NCI-H2081 (cell line): ENCODE measurements at places on chromosomes 12 and 14.

DNA sequence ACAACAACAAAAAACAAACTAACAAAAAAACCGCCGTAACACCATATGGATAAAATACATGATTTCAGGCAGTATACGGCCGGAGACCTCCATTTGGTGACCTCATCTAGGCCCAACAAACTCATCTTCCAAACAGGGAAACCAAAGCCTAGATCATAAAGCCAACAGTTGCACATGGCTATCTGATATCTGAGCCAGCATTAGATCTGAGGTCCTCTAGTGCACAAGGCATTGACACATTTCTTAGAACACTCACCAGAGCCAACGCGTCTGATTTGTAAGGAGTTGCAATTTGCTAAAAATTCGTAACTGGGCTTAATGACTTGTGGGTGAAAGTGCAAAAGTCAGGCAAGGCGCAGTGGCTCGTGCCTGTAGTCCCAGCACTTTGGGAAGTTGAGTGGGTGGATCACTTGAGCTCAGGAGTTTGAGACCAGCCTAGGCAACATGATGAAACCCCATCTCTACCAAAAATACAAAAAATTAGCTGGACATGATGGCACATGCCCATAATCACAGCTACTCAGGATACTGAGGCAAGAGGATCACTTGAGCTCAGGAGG, 42.0 kb upstream of the NUDT4 start:
- DNase-seq: no peak

GRCh38 chr12:67593461-67594330, 54.8 kb upstream of the DYRK2 start:
- no peak for DNase-seq

DNA sequence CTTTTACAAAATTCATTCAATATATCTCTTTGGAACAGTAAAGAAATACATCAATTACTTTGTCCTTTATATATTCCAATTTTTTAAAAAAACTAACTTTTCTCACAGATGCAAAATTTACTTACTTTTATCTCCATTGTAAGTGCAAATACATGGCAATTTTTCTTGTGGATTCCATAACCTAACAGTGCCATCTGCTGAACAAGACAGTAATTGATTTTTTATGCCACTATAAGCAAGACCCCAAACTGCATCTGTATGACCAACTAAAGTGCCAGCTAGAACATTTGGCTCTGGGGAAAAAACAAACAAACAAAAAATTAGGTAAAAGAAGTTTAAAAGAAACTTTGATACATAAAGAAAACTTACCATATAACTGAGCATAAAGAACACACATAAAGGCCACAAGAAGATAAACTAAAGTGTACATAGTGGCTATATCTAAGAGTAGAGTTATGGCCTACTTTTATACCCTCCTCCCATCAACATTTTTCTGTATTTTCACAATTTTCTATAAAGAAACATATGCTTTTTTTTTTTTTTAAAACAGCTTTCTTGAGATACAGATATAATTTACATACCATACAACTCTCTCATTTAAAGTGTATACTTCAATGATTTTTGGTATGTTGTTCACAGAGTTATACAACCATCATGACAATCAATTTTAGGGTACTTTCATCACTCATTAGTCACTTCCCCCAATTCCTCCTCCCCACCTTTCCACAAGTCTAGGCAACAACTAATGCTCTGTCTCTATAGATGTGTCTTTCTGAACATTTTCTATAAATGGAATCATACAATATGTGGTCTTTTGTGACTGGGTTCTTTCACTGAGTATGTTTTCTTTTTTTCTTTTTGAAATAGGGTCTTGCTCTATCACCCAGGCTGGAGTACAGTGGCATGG, 32.6 kb downstream of the COCH start:
- peak; percentile 22 for DNase-seq

- DNase-seq: no peak
These were observed 77.1 kb downstream of the RASSF9 start for GRCh38 chr12:85759091-85759490.

- DNase-seq: no peak
These were observed 441 bp downstream of the PDE3A start for GRCh38 chr12:20368651-20369304.

GRCh38 chr12:6604259-6605029, 2.7 kb downstream of the CHD4 start:
- no peak for DNase-seq

DNA sequence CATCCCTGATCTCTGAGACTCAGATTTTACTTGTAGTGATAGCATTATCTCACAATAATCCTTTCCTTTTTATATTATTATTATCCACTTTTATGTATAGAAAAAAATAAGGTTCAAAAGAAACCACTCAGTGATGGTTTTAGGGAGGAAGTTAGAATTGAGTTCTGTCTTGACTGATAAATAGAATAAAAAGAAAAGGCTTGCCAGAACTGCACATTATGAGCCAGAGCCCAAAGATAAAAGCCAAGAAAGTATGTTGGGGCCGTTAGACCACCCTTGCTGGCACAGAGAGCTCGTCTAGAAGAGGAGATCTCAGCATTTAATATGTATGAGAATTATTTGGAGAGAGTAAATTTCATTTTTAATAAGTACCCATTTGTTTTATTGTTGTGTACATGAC, 103.2 kb downstream of the TSPAN8 start:
- no peak for DNase-seq

- no peak for DNase-seq
These were observed 3.2 kb downstream of the JDP2 start for GRCh38 chr14:75430976-75431375.

GRCh38 chr12:106139422-106140171, 843 bp upstream of the NUAK1 start:
- DNase-seq: peak; percentile 75

- DNase-seq: no peak
These were observed 687 bp downstream of the IFFO1 start for GRCh38 chr12:6555018-6555691.

DNA sequence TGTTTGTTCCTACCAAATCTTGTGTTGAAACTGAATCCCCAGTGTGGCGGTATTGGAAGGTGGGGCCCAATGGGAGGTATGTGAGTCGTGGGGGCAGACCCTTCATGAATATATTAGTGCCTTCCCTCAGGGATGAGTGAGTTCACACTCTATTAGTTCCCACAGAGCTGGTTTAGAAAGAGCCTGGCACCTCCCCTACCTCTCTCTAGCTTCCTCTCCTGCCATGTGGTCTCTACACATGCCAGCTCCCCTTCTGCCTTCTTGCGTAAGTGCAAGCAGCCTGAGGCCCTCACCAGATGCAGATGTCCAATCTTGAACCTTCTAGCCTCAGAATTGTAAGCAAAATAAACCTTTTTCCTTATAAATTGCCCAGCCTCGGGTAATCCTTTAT, 105.8 kb downstream of the SPTSSA start:
- peak; percentile 2 for DNase-seq

GRCh38 chr14:91283666-91284065, 39.2 kb upstream of the GPR68 start:
- DNase-seq: no peak

DNA sequence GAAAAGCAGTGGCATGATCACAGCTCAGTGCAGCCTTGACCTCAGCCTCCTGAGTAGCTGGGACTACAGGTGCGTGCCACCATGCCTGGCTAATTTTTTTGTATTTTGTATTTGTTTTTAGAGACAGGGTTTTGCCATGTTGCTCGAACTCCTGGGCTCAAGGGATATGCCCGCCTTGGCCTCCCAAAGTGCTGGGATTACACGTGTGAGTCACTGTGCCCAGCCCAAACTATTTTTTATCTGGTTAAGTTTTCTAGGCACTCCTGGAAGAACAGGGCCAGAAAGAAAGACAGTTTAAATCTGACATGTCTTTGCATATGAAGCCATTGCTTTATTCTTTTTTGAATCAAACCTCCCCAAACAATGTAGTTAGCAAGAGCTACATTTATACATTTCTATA, 27.5 kb upstream of the PTGR2 start:
- no peak for DNase-seq

DNA sequence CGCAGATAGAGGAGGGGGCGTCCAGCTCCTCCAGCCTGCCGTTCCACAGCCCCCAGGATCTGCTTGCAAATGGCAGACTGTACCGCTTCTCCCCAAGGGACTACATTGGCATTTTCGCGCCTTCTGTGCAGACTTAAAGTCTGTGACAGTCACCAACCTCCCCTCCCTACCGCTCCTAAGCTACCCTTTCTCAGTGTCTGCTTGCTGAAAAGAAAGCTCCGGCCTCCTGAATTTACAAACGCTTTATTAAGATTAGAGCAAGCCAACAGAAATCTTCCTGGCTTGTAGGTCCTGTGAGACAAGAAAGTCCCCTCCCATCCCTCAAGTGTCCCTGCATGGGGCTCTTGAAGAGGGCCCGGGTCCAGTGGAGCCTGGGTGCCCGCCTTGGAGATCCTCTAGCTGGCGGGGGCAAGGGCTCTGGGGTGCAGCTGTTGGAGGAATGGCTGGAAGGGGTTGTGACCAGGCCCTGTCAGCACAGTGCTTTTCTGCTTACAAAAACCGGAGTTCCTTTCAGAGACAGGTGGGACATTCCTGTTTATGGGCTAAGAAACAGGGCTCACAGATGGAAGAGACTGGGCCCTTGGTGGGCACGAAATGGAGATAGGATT, 2.8 kb upstream of the DLK1 start:
- no peak for DNase-seq

- no peak for DNase-seq
These were observed 13.2 kb downstream of the RTRAF start for GRCh38 chr14:52002542-52002941.

DNA sequence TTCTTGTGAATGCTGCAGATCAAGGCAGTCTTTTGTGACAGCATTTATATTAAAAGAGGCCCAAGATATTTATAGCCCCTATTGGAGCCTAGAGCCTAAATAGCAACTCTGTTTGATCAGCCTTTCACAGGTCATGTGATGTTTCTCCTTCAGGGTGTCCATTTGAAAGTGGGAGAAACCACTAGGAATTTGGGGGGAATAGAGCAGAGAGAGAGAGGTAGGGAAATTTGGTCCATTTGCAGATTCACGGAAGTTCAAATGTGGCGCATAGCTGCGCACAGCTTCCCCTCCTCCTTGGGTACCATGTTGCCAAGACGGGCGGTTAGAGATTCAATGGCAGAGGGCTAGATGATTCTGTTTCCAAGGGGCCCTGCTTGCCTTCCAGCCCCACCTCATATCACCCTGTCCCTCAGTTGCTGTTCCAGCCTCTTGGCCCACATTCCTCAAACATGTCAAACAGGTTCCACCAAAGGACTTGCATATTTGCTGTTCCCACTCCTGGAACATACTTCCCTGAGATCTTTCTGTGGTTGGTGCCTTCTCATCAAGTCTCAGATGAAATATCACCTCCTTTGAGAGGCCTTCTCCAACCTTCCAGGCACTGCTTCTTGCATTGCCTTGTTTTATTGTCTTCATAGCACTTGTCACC, 220.8 kb downstream of the CHST11 start:
- no peak for DNase-seq

- DNase-seq: no peak
These were observed 777.9 kb downstream of the TMEM121 start for GRCh38 chr14:106304271-106304670.

- DNase-seq: no peak
These were observed 14.4 kb upstream of the NTF3 start for GRCh38 chr12:5417500-5417899.

- DNase-seq: no peak
These were observed 821 bp downstream of the TMEM106C start for GRCh38 chr12:47964106-47964728.

DNA sequence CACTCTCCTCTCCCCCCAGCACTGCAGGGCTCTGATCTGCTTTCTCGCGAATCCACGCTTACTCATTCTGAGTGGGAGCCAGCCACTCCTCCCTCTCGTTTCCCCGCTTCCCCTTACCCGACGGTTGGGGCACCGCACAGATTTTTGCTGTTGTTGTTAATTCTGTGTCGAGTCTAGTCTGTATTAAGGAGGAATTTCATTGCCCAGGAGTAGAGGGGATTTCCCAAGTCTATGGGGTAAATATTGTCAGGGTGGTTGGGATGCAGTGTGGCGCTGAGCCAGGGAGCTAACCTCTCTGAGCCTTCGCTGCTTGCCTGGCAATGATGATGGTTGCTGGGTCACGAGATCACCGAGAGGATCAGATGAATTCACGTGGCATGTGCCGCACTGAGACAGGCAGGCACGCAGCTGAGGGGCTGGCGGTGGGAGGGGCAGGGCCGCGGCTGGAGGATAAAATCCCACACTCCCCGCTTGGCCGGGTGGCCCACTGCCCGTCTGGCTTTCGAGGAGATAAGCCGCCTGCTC, 18.5 kb downstream of the NCOR2 start:
- DNase-seq: no peak

DNA sequence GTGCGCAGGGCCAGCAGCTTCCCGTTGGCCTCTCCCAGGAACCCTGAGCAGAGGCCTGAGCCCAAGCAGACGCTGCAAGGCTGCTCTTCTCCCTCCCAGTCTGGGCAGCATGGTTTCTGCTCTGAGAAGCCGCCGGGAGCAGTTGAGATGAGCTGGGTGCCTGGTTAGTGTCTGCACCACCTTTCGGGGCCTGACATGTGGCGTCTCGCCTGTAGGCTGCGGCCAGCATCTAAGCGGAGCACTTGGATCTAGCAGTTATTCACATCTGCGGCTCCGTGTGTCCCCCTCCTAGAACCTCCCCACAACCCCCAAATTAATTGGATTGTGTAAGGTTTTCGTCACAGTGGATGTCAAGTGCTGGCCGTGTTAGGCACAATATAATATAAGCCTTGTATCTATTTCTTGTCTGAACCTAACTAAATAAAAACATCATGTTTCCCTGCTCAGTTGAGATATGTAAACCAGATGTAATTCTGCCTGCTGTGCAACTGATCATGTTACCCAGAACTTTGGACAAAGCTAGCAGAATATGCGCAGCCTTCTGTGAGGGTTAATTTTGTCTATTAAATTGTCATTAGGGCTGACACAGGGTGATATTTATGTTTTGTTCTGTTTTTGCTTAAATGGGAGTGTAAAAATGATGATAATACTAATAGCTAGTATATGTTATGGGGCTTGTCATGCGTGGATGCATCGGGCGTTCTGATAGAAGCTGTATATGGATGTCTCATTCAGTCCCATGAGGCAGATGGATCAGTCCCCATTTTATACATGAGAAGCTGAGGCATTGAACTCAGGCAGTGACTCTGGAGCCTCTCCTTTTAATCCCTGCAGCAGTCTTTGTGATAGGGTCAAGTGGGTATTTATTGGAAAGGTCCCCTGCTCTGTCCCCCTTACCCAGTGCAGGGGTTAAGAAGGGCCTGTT, 45.8 kb downstream of the ELK3 start:
- DNase-seq: no peak

- DNase-seq: no peak
These were observed 233.7 kb downstream of the SLC25A21 start for GRCh38 chr14:36938678-36939077.

GRCh38 chr14:92887157-92887556, 35.8 kb upstream of the CHGA start:
- no peak for DNase-seq

DNA sequence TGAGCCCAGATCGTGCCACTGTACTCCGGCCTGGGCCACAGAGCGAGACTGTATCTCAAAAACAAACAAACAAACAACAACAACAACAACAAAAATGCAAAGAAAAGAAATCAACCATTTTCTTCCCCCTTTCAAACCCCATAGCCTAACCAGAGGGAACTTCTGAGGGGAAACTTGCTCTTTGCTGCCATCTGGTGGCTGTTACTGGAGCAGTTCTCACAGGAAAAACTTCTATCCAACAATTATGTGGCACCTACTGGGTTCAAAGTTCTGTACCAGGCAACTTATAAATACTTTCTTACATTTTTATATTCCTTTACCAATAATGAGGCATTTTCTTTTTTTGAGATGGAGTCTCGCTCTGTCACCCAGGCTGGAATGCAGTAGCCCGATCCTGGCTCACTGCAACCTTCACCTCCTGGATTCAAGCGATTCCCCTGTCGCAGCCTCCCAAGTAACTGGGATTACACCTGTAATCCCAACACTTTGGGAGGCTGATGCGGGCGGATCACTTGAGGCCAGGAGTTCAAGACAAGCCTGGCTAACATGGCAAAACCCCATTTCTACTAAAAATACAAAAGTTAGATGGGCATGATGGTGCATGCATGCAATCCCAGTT, 50.9 kb upstream of the BICDL1 start:
- peak; percentile 45 for DNase-seq
